ENCODE measurements at places on chromosomes 16 and 17. TPM values are rescaled to one million over a fixed set of nuclear protein-coding genes. Genes with fewer than 3 reads are reported as not detected.

The RUNDC3A gene
- total RNA-seq: not detected

The KDM6B gene
- total RNA-seq: 68.6 TPM

The TAT gene
- total RNA-seq: not detected

The MYOCD gene
- total RNA-seq: 13.8 TPM

The KRTAP4-4 gene
- not detected for total RNA-seq

The ZNF821 gene
- total RNA-seq: 3.4 TPM

The CLDN6 gene
- 0.19 TPM for total RNA-seq

The PRKCA gene
- total RNA-seq: 19.7 TPM

The CLEC19A gene
- not detected for total RNA-seq

The NTN1 gene
- total RNA-seq: 0.28 TPM

The EPOP gene
- 1.5 TPM for total RNA-seq

The TBC1D3C gene
- not detected for total RNA-seq

The CD300E gene
- not detected for total RNA-seq

The KRT39 gene
- 0.28 TPM for total RNA-seq

The PDXDC1 gene
- total RNA-seq: 132 TPM

All from regular cardiac myocyte (primary cell).